ENCODE measurements at places on chromosomes 3 and 15.

GRCh38 chr15:98620020-98620419 lies 28.3 kb upstream of the IGF1R start:
- no peak for DNase-seq

DNA sequence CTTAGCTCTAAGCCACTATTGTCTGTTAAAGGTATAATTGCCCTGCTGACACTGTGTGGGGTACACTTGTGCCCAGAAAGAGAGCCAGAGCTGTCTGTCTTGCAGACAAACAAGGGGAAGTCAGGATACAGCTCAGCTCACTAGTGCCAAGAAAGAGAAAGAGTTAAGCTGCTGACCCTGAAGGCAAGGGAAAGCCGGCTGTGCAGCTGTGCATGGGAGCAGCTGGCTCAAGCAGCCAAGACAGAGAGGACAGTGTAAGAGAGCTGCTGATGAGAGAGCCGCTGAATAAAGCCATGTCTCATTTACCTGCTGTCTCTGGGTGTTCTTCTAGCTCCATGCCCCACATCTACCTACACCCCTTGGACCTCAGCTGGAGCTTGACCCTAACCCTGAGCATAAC lies 428.1 kb upstream of the NAALADL2 start:
- no peak for DNase-seq

DNA sequence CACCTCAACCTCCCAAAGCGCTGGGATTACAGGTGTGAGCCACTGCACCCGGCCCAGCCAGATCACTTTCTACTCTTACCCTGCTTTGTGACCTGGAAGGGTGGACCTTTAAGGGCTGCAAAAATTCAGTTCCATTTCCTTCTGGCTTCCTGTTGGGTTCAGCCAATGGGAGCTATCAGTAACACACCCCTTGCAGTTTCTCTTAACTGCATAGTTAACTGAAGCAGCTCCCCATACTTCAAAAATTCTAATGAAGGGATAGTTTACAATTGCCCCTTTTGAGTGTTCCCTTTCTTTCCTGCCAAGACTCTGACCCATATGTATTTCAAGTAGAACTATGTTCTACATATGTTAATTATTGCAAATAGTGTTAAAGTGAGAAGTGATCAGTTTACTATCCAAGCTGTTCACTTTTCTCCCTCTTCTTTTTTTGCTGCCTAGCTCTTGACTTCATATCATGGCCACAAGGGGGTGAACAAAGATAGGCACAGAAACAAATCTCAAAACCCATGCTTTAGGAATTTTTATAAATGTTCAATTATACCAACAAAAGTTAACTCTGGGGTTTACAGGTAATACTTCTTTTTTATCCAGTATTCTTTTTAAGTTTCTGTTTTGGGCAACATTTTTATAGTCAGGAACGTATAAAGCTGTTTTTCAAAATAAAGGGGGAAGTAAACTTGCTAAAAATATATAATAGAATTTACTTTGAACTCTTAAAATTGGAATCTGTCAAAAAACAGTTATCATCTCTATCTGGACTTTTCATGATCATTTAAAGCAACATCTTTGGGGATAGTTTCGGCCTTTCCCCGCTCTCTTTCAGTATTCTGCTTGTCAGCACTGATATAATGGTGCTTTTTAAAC lies 8.1 kb downstream of the PGBD4 start:
- peak; percentile 48 for DNase-seq

- no peak for DNase-seq
Measured at GRCh38 chr3:278300-279064, 81.9 kb downstream of the CHL1 start.

DNA sequence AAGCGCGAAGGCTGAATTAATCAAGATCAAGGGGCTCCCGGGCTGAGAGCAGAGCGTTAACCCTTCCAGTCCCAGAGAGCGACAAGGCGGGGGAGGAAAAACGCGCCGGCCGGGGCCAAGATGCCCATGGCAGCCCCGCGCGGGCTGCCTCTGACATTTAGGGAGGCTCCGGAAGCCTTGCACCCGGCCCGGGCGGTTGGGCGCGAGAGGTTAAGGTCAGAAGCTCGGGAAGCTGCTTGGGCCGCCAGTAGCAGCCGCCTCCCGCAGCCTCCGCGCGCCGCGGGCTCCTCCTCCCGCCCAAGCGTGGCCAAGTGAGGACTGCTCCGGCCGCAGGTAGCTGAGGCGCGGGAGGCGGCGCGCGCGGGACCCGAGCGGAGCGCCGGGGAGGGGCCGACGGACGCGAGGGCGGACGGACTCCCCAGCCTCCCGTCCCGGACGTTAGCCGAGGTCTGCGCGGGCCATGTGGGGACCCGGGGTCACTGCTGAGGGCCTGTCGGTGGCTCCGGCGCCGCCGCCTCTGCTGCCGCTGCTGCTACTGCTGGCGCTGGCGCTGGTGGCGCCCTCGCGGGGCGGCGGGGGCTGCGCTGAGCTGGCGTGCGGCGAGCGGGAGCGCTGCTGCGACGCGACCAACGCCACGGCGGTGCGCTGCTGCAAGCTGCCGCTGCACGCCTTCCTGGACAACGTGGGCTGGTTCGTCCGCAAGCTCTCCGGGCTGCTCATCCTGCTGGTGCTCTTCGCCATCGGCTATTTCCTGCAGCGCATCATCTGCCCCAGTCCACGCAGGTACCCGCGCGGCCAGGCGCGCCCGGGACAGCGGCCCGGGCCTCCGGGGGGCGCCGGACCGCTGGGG lies at the start of gene C3orf80:
C3orf80 (plus strand) TSS at position 247 of the 850 bp plus-strand sequence; CDS start at position 461, 214 bp downstream.
- DNase-seq: peak; percentile 11

DNA sequence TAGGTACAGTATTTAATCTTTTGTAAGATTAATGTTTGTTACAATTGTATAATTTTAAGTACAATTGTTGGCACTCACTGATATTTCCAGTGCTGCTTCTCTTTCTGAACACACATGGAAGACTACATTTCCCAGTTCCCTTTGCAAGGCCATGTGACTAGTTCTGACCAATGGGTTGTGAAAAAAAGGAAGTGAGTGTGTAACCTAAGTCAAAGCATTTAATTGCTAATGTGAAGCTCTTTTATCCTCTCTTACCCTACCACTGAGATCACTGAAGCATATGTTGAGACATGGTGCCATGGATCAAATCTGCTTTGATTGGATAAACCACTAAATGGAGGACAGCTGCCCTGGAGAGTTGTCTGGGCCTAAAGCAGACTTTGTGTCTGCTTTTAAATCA lies 83.9 kb upstream of the PLXND1 start:
- DNase-seq: peak; percentile 64

GRCh38 chr3:190169243-190169642 lies 48.5 kb upstream of the P3H2 start:
- no peak for DNase-seq

DNA sequence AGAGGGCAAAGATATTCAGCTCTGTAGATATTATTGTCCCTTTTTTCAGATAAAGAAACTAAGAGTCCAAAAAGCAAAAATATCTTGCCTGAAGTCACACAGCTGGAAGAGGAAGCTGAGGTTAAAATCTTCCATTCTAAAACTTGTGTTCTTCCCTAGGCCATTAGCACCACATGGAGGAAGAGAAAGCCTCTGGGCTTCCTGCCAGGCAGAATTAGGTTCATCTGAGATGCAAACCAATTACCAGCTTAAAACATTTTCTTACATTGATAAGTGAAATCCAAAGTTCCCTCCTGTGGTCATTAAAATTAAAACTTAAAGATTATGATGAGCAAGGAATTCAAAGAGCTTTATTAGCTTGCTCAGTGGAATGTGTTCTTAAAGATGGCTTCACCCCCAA lies 235.3 kb upstream of the SETMAR start:
- no peak for DNase-seq

DNA sequence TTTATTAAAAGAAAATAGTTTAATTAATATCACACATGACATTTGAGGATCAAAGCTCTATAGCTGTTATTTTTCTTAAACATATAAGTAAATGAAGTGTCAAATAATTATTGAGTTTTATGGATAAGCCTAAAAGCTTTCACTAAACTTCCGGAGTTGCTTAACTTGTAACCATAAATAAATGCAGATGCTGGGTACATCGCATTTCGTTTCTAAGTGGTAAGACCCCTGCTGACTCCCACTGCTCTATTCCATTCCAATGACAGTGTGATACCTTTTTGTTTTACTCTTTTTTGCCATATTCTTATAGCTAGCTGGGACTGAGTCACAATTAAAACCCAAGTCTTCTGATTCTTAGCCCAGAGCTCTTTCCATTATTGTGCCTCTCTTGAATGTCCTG lies 411.1 kb downstream of the SOX2 start:
- DNase-seq: no peak

DNA sequence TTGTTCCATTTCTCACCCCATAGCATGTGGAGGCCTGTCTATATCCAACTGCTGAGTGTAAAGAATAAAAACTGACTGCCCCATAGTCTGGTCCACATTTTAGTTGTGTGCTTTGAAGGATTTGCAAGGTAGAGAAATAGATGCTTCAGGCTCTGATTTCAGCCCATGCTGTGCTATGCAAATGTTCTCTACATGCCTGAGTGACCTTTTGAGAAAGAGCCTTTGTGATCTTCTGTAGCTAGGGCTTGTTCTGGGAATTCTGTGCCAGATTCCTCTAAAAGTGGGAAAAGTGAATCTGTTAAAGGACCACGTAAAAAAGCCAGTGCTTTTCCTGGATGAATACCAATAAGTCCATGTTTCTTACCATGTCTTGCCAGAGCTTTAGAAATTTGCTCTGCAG lies 5.2 kb downstream of the KCTD6 start:
- DNase-seq: no peak

- DNase-seq: peak; percentile 41
Measured at GRCh38 chr3:117700573-117701360, 991.2 kb downstream of the TUSC7 start.

- DNase-seq: no peak
Measured at GRCh38 chr3:178631950-178632349, 95.7 kb downstream of the KCNMB2 start.

- DNase-seq: peak; percentile 60
Measured at GRCh38 chr3:69747511-69748258, 8.4 kb downstream of the MITF start.

GRCh38 chr3:172002512-172003078 lies 36.8 kb upstream of the FNDC3B start:
- no peak for DNase-seq

DNA sequence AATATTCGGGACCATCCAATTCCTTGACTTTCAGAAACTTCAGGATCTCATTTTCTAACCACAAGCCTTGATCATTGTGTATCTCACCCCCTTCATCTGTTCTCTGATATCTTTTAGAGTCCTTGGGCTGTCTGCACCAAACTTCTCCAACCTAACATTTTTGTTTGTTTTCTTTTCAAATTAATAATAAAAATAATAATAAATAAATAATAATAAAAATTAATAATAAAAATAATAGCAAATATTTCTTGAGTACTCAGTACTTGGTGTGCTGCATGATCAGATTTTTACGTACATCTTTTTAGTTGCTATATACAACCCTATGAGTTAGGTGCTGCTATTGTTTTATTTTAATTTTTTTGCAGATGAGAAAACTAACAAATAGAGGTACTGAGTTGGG lies 70.2 kb upstream of the TPRG1 start:
- DNase-seq: no peak

DNA sequence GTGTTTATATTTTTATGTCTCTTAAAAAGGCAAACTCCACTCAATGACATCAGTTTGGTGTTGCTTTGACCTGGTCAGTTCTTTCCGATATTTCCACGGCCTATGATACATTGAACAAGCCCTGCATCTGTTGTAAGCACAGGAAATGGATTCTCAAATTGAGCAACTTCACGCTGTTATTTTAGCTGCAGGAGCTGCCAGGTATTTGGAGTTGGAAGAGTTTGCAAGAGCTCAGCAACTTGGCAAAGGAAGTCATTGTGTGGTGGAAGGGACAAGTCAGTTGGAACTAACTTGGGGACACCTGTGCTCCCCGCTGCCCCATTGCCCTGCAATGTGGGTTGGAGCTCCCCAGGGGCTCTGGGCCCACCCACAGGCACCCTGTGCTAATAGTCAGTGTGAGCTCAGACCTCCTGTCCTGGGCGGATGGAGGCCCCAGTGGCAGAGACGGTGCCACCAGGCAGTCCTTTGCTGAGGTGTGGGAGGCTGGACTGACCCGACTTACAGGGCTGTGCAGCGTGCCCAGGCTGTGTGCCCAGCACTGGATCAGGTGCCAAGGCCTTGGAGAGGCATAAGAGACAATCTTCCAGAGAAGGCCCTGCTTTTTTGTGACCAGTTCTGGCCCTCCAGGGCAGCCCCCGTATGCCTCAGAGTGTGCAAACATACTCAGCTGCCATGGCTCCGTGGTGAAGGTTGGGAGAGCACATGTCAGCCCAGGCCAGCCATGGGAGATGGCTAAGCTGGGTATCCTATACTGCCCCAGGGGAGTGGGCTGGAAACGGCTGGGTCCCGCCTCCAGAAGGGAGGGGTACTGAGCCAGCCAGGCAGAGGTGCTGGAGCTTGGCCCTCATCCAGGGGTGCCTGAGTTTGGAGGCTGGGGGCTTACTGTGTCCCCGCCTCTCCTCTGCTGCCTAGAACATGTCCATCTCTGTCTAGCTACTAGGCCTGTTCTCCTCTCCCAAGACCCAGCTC lies 43.5 kb downstream of the KY start:
- DNase-seq: no peak

GRCh38 chr3:78645628-78646310 lies 1122.0 kb downstream of the ROBO1 start:
- peak; percentile 69 for DNase-seq

DNA sequence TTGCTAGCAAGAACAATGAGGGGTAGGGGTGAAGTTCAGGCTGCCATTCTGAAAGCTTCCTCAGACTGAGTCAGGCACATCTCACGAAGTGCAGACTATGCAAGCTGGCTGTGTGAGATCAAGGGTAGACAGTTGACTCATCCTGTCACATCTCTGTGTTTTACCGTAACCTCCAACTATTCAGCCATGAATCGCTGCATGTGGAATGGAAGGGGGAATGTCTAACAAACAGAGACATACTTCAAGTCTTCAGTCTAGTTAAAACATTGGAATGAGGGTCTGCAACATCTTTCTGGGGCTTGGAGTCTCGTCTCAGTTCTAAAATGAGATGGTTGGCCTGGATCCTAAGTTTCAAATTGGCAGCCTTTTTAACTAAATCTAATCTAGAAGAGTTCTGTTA lies 25.9 kb downstream of the AGTR1 start:
- peak; percentile 88 for DNase-seq

GRCh38 chr15:60351066-60351465 lies 46.7 kb downstream of the ANXA2 start:
- DNase-seq: no peak

DNA sequence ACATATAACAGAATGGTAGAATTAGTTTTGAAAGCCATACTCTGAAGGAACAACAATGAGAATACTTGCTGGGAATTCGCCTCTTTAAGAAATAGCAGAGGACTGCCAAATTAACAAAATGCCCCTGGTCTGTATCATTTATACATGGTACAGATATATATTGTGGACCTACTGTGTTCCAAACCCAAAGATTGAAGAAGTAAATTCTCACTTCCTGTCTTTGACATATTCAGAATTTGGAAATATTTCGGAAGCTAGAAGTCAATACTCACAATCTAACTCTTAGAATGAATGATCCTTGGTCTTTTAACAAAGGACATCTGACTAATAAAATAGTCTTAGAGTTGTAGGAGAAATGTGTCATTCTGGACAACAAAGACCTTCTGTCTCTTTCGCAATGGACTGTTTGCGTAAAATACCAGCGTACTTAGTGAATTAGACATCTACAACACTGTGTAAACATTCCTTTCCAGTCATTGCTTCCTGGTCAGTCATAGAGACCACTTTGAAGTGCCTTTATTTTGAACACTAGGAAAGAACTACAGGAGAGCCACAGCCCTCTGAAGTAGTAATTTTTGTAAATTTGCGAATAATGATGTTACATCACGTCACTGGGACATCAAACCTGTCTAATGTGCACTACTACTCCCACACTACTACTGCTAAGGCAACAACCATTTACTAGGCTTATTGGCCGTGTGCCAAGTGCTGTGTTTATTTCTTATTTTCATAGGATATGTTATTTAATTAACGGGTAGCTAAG lies 68.0 kb downstream of the CHL1 start:
- peak; percentile 89 for DNase-seq
